ENCODE measurements at places on chromosomes 3 and 15. TPM values are rescaled to one million over a fixed set of nuclear protein-coding genes. Genes with fewer than 3 reads are reported as not detected.

- no peak for DNase-seq
Measured at GRCh38 chr3:79598594-79598993, 169.2 kb downstream of the ROBO1 start.

- no peak for DNase-seq
Measured at GRCh38 chr15:49741712-49742111, 120.9 kb downstream of the DTWD1 start.

DNA sequence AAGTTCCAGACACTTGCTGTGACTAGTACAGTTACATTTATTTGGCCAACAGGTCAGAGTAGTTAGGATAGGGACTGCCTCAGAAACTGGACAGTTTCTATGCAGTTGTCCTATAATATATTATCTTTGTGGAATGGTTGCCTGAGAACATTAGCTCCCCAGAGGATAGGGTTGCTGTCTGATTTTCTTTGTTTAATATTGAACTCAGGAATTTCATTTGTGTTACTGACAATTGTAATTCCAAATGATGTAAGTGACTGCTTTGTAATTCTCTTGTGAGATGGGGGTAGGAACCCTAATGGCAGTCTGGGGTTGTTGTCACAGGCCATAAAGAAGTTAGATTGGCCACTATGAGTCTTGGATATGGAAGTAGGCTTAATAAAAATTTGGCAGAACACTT, 2.2 kb downstream of the NXPE3 start:
- no peak for DNase-seq

GRCh38 chr15:48868023-48868422, 9.9 kb upstream of the EID1 start:
- no peak for DNase-seq

DNA sequence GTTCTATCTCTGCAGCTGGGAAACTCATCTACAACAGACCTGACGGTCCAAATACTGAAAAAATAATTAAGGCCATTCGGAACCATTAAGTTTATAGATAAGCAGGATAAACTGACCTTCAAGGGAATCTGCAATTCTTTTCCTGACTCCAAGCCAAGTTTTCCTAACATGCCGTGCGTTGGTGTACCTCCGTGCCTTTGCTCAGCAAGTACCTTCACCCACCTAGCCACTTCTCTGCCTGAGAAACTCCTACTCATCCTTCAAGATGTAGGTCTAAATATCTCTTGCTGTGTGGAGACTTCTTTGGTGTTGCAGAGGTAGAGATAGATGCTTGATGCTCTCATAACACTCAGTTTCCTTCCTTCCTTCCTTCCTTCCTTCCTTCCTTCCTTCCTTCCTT, 24.2 kb upstream of the BNC1 start:
- no peak for DNase-seq

DNA sequence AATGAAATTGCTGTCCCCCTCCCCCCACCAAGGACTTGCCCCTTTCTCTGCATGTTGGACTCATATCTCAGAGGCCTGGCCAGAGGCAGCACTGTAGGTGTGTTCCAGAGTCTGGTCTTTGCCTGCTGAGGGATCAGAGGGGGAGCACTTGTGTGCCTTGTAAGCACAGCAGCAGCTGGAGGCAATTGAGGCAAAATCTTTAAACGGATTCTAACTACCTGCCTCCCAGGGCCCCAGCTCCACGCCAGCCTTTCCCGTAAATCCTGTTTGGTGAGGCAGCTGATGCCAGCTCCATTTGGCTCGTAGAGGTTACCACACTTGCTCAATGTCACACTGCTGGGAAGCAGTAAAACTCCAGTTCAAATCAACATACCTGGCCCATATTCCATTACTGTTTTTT, 2.3 kb upstream of the IDH2 start:
- peak; percentile 72 for DNase-seq

DNA sequence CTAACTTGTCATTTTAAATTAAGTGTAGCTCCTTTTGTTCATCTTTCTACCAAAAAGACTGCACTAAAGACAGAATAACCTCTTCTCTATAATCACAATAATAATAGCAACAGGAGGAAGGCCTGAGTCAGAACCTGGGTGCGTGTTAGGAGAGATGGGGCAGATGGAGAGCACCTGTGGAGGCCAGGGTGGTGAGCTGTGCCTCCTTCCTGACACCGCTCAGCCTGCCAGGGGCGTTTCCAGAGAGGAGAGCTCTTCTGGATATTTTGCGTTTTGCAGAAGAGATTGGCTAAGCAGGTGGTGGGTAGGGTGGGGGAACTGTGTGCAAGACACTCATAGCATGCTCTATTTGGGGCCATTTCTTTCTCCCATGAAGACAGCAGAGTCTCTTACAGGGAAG, 83.5 kb downstream of the MEGF11 start:
- DNase-seq, result no peak

DNA sequence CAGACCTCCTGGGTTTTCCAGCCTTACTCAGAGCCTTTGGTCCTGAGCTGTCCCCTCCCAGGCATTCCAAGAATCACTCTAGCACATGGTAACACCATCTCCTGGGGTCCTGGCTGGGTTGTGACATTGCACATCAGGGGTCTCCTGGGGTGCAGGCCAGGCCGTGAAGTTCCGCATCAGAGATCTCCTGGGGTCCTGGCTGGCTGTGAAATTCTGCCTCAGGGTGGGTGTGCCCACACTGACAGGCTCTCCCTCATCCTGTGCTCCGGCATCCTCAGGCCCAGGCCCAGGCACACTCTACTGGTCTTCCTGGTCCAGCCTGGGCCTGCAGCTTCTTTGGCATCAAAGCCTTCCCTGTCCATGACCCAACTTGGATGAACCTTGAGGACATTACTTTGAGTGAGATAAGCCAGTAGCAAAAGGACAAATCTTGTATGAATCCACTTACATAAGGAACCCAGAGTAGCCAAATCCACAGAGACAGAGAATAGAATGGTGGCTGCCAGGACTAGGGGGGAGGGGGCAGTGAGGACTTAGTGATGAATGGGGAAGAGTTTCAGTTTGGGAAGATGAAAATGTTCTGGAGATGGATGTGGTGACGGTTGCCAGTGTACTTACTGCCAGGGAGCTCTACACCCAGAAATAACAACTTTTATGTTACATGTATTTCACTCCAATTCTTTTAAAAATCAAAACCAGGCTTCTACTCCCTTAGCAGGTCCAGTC, 49.1 kb upstream of the KLF13 start:
- no peak for DNase-seq

DNA sequence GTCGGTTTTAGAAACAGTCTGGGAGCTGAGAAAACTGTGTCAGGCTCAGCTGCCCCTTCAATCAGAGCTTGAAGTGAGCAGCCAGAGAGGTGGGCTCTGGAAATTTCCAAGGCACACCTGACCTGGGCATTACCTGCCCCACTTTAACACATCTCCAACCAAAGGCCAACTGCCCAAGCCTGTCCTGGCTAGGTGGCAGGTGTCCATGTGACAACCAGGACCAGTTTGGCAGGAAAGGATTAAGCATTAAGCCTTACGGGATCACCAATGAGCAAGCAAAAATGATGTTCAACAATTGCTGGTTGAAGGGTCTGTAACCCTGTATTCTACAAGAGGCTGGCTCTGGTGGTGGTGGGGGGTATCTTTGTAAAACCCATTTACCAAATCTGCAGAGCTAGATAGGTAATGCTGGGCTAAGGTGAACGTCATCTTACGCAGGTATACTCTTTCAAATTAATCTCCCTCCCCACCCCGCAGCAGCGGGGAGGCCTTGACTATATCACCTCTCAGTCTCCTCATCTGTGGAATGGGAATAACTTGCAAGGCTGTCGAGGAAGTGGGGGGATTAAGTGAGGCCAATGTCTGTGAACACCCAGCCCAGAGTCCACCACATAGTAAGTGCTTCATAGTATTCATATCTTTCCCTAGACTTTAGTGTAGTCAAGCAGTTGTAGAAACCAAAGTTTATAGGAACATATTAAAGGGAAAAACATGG, 183.2 kb downstream of the MEGF11 start:
- peak; percentile 17 for DNase-seq

DNA sequence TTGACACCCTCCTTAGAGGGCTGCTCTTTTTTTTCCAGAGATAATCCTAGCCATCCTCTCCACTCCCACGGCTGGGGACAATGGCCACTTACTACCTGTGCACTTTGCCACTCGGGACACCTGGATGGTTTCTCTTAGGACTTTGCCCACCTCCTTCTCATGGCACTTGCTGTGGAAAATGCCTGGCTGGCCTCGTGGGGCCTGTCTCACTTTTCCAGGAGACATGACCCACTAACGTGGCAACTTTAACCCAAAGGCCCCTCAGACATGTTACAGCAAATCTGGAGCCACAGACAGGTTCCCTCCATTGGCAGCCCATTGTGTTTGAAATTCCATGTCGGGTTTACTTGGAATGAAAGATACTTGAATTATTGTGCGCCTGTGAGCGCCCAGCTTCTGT, 29.4 kb upstream of the ESYT3 start:
- DNase-seq, result no peak

GRCh38 chr3:148998715-148999423, 7.5 kb downstream of the GYG1 start:
- DNase-seq, result no peak

GRCh38 chr3:11305509-11305908, 33.3 kb downstream of the ATG7 start:
- no peak for DNase-seq

- DNase-seq, result no peak
Measured at GRCh38 chr15:38781196-38781595, 216.6 kb upstream of the RASGRP1 start.

DNA sequence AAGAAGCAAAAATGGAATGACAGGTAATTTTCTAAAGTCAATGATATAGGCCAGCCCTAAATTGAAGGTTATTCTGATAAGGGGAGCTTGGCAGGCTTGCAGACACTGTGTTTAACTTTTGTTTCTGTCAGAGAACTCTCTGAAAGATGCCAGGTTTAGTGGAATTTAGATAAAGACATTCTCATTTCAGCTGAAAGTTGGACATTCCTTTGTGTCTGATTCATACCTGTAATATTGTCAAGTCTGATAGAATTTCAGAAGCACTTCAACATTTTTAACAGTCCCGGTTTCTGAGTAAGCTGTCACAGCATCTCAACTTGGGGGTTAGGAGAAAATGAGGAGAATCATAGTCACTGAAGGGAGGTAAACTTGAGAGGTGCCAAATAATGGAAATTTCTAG, 84.0 kb downstream of the DIPK2A start:
- no peak for DNase-seq

GRCh38 chr3:94709249-94709902, 646.5 kb downstream of the NSUN3 start:
- no peak for DNase-seq

DNA sequence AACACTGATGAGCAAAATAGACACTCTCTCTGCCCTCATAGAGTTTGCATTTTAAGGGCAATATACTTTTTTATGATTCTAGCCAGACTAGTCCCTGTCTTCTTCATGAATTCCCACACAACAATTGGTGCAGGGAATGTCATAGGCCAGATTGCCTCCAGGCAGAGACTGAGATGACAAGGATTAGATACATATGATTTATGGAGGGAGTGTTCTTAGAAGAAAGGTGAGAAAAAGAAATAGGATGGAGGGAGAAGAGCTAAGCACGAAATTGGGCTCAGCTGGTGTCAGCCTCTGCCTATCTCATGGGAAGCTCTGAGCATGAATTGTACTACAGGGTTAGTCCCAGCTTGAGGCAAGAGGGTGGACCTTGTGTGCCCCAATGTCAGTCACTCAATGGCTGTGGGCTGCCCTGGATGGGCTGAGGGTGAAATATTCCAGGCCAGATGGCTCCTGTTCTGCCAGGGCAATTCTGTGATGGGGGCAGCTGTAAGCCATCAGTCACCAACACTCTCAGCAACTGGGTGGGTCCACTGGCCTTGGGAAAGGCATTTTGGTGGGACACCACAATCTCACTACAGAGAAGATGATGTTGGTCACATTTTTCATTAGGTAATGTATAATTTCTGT, 31.1 kb downstream of the EIF1B start:
- DNase-seq, result no peak

- no peak for DNase-seq
Measured at GRCh38 chr15:101099183-101099582, 152.7 kb downstream of the CHSY1 start.

DNA sequence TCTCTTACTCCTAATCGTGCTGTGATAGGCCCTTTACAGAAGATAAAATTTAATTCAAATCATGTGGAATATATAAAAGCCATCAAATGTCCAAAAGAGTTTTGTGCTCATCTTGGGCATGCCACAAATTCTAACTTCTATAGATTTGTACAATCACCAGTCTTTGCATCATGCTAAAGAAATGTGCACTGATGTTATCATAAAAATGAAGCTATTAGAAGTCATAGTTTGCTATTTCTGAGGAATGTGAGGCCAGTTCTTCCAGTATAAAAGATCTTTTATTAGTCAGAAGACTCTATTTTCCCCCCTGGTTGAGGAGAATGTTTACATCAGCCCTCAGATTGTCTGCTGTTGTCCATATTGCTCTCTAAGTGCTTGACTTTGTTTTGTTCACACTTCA, 2.1 kb upstream of the ANXA2 start:
- DNase-seq, result no peak

DNA sequence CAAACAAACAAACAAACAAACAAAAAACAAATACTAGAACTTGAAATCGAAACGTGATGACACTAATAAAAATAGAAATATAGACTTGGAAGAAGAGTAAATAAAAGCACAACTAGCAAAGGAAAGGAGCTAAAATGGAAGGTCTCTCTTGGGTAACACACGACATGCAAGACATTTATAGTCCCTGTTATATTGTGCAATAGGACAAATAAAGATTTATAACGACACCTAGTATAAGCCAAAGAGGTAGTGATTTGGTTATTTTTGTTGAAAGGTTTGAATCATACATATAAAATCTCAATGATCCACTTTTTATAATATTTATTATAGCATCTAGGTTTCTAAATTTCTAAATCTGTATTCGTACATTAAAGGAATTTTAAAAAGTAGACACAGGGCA, 349.6 kb downstream of the CHST2 start:
- DNase-seq, result no peak

DNA sequence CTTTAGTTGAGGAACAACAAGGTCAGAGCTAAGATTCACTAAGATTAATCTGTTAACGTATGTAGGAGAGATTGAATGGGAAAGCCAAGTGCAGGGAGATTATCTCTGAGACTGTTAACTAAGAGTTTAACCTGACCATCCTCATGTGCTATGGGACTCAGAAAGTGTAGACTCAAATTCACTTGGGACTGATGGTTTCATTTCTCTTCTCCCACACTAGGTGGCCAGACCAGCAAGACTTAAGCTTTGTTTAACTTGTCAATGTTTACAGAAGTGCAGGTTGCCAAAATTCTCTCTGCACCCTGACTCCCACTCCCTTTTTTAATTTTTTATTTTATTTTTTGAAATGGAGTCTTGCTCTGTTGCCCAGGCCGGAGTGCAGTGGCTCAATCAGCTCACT, 6.3 kb upstream of the HEXA start:
- no peak for DNase-seq

The USP50 gene
- total RNA-seq, result not detected

The NPAP1 gene
- not detected for total RNA-seq

The MEX3B gene
- 0.92 TPM for total RNA-seq

The OR4M2 gene
- total RNA-seq, result not detected

The CKMT1B gene
- total RNA-seq, result 7.6 TPM

The CASR gene
- total RNA-seq, result not detected

The SPINK8 gene
- not detected for total RNA-seq

The GP9 gene
- not detected for total RNA-seq

The GPR160 gene
- total RNA-seq, result 32.1 TPM

The VIPR1 gene
- 60.4 TPM for total RNA-seq

The MOBP gene
- total RNA-seq, result not detected

The ASB14 gene
- not detected for total RNA-seq

The CHRNA7 gene
- total RNA-seq, result 2.4 TPM

The CCR4 gene
- total RNA-seq, result not detected

The ZBTB47 gene
- total RNA-seq, result 1.1 TPM

The TGM4 gene
- total RNA-seq, result not detected

The SEMA5B gene
- total RNA-seq, result not detected

Measured in HT-29 (cell line).